ENCODE measurements at places on chromosomes 6 and 20.

DNA sequence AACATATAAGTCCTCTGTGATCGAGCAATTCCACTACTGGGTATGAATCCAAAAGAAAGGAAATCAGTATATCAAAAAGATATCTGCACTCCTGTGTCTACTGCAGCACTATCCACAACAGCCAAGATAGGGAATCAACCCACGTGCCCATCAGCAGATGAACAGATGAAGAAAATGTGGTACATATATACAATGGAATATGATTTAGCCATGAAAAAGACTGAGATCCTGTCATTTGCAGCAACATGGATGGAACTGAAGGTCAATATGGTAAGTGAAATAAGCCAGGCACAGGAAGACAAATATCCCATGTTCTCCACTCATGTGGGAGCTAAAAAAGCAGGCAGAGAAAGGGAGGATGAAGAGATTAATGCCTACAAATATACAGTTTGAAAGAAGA is 95.7 kb upstream of the POPDC3 start:
- no peak for DNase-seq

GRCh38 chr20:15900443-15900842 is 672.8 kb downstream of the KIF16B start:
- no peak for DNase-seq

DNA sequence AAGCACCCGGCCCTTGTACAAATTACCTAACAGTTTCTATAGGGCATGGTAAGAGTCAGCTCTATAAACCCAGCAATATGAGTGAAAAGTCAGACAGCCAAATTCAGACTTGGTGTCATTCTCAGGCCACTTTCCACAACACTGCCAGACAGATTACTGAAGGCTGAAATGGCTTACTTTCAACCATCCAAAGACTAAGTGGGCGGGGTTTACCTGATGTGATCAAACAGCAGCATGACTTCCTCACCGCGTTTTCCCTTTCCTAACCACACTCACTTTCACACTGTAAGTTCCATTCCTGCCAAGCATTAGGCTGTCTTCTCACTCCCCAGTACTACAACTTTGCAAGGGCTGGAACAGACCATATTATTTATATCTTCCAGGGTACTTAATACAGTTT is 85.9 kb downstream of the SMLR1 start:
- DNase-seq, result no peak

- no peak for DNase-seq
Observed at GRCh38 chr6:143215771-143216170, 155.1 kb downstream of the AIG1 start.

- no peak for DNase-seq
Observed at GRCh38 chr6:31940256-31940664, 5.6 kb upstream of the CFB start.

All from right renal cortex interstitium (tissue), 3 donors.